ENCODE measurements at places on chromosomes 7 and 10. TPM values are rescaled to one million over a fixed set of nuclear protein-coding genes. Genes with fewer than 3 reads are reported as not detected.

DNA sequence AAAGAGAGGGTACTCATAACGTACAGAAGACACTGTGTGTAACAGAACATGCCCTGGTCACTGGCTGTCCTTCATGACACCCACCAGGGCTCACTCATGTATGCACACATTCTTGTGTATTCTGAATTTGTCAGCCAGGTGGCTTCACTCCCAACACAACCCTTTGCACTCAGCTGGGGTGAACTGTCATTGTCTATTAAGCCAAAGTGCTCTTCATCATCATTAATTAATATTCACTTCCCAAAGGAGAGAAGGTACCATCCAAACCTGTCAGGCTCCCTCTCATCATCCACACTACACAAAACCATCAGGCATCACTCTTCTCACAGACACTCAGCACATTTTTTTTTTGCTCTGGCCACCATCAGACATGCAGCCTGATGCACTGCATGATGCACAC is 469.8 kb downstream of the SORCS1 start:
- no peak for DNase-seq

GRCh38 chr7:73647725-73648592 is 19.7 kb upstream of the VPS37D start:
- DNase-seq = peak; percentile 10

DNA sequence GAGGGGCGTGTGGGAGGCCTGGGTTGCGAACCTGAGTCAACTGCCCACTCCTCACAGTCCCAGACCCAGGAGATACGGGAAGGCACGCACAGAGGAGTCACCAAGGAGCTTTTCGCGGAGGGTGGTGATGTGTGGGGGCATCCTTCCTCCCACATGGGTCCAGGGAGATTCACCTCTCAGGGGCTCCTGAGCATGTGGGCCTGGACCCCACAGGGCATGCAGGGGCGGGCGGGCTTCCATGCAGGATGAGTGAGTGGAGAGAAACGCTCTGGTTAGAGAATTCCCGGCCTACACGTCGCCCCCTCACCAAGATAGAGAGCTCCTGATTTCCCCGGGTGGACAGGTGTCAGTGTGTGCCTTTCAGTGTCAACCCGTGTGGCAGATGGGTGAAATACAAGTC is 641.7 kb upstream of the FZD8 start:
- no peak for DNase-seq

DNA sequence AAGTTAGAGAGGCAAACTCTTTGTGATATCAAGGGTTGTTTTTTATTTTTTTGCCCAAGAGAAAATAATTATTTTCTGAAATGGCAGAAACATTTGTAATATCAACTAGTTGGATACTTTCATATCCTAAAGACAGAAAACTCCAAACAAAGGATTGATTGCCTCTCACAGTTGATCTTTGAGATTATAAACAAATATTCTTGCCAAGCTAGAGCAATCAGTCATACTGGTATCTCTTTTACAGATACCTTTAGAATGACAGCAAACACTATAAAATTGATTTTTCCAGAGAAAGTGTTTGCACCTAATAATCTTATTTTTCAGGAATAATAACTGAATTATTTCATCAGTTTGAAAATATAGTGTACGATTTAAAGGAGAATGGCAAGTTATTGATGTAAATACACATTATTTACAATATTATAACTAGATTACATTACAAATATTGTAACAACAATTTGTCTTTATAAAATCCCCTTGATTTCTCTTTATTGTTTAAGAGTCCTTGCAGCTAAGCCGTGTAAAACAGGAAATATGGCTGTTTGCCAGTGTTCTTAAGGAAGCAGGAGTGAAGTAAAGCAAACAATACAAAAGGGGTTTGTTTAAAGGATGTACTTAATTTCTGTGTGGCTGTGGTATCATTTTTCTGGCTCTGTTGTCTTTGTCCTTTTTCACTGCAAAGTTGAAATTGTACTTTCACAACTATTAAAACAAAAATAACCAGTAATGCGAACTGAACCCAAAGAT is 58.4 kb downstream of the MAPK8 start:
- peak; percentile 94 for DNase-seq

Gene TDRD1
- total RNA-seq = under 0.01 TPM

GRCh38 chr7:148856891-148857290 is 27.2 kb downstream of the EZH2 start:
- DNase-seq = peak; percentile 13

DNA sequence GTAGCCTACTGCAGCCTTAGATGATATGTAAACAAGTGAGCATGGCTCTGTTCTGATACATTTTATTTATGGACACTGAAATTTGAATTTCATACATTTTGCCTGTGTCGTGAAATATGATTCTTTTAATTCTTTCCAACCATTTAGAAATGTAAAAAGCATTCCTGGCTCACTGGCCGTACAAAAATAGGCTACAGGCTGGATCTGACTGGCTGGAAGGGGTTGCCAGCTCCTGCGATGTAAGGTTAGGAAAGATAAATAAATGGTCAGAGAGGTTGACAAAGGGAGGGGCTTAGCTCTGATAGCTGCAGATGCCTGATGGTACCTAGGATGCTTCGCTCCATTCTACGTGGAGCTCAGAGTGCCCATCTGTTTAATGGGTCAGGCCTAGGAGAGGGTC is 3.4 kb downstream of the ADCYAP1R1 start:
- no peak for DNase-seq

DNA sequence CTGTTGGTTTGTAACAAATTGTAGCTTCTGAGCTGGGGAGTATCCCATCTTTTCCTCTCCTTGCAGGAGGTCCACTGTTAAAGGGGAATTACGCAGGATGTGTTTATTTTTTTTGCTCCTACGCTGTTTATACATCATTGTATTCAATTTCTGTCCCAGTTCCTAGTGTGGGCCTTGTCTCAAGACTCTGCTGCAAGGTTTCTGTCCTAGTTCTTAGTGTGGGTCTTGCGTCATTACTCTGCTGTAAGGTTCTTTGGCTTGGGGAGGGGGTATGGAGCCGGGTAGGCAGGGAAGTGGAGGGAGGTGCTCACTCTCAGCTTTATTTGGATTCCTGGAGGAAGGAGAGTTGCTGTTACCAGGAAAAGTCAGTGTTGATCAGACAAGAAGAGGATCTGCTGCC is 64.0 kb upstream of the TRIM8 start:
- DNase-seq = peak; percentile 48

Gene SPDYE9
- total RNA-seq = not detected

DNA sequence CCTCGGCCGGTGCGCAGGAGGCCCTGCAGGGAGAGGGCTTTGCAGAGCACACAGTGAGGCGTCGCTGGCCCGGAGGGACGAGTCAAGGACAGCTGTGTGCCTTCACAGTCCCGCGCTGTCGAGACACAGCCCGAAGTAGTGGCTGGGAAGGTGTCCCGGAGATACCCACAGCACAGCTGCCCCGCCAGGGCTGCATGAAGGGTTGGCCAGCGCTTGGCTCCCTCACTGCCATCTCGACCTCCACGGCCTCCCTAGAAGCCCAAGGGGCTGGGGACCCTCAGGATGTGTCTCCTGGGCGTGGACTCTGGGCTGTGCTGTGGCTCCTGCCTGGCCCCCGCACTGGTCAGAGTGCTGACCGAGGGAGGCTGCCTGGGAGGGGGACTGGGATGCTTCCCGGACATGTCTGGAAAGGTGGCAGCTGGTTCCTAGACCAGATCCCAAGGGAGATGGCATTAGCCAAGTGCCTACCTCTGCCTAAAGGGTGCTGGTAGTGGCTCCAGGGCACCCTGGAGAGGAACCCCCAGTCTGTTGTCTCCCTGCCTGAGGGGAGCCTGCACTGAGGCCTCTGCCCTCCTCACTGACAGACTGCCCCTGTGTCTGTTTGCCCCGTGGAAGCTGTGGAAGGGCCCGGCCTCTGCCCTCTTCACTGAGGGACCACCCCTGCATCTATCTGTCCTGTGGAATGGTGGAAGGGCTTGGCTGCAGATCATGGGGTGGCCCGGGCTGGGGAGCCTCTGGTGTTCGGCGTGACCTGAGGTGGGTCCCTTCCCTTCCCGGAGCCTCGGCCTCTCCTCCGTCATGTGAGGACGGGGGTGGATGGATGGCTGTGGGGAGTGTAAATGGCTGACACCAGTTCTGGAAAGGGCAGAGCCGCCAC is 5.8 kb downstream of the ELFN1 start:
- DNase-seq = no peak

Gene LRRD1
- under 0.01 TPM for total RNA-seq

GRCh38 chr7:91151916-91152315 is 112.3 kb upstream of the FZD1 start:
- no peak for DNase-seq

DNA sequence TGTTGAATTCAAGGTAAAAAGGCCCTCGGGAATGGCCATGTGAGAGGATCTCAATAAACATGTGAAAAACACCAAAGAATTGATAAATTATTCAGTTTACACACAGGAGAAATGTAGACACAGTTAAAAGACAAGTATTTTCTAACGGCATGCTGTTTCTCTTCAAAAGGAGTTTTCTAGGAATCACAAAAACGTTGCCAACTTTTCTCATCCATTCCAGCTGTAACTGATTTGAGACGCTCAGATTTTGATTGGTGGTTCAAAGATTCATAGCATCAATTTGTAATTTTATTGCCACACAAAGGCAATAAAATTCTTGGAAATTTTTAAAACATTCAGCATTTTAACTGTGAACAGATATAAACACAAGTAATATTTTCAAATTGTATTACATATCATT is 384.9 kb upstream of the PFKP start:
- no peak for DNase-seq

GRCh38 chr10:23155169-23155568 is 36.9 kb upstream of the PTF1A start:
- DNase-seq = no peak

DNA sequence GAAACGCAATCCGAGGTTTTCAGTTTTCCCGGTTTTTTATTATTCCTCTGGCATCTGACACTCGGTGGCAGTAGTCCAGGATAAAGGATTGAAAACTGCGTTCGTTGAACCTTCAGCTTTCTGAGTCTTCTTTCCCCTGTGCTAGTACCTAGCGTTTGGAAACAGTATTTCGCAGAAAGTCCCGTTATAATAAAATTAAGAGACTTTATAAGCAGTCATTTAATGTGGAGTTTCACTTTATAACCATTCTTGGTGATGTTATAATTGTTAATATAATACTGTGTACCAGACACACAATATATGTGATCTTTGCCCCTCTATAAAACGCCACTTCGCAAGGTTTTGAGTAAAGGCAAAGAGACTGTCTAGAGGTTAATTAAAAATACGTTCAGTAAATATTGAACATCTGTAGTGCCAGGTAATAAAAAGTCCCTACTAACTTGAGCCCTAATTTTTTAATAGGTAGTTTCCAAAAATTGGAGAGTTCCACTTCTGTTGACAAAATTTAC is 874 bp downstream of the CISD1 start:
- DNase-seq = no peak
